ENCODE measurements at places on chromosomes 7 and 10. TPM values are rescaled to one million over a fixed set of nuclear protein-coding genes. Genes with fewer than 3 reads are reported as not detected.

Gene OR6B1
- not detected for polyA plus RNA-seq

Gene C10orf105
- polyA plus RNA-seq: 0.24 TPM

Gene PRRT4
- 17.9 TPM for polyA plus RNA-seq

Gene AS3MT
- 10.5 TPM for polyA plus RNA-seq

Gene HOXA6
- 8.9 TPM for polyA plus RNA-seq

Gene POU6F2
- polyA plus RNA-seq: not detected

Gene FAM241B
- 0.35 TPM for polyA plus RNA-seq

Gene PDZD7
- polyA plus RNA-seq: 0.80 TPM

Gene ACTL6B
- polyA plus RNA-seq: not detected

Gene COL13A1
- 21.7 TPM for polyA plus RNA-seq

Gene ATRNL1
- 0.54 TPM for polyA plus RNA-seq

Gene GNB2
- 151 TPM for polyA plus RNA-seq

Gene DNAJC12
- polyA plus RNA-seq: 8.9 TPM

Gene TFEC
- 1.0 TPM for polyA plus RNA-seq

Gene PODXL
- 71.9 TPM for polyA plus RNA-seq

GRCh38 chr7:33998476-33998875 lies 93.1 kb downstream of the BMPER start:
- no peak overlapping the region for H3K27ac ChIP-seq
- H3K4me3 ChIP-seq: no peak overlapping the region
- H3K4me1 ChIP-seq: no peaks in the 10 kb centered on the region
- no peaks in the 10 kb centered on the region for H3K27me3 ChIP-seq
- H3K36me3 ChIP-seq: no peaks in the 10 kb centered on the region

GRCh38 chr10:35464825-35465456 lies 128.6 kb downstream of the CCNY start:
- H3K36me3 ChIP-seq: no peaks in the 10 kb centered on the region
- H3K4me3 ChIP-seq: no peak overlapping the region
- H3K27me3 ChIP-seq: no peaks in the 10 kb centered on the region
- no peak overlapping the region for H3K27ac ChIP-seq

- H3K4me3 ChIP-seq: no peak overlapping the region
- DNase-seq: peak; percentile 68
- no peaks in the 10 kb centered on the region for H3K36me3 ChIP-seq
- H3K27me3 ChIP-seq: no peaks in the 10 kb centered on the region
- peak overlapping the region; percentile 14 for H3K27ac ChIP-seq
- H3K4me1 ChIP-seq: peaks cover 8% of the 10 kb centered on the region
Observed at GRCh38 chr7:38453168-38453567, 178.0 kb downstream of the AMPH start.

- no peak overlapping the region for H3K4me3 ChIP-seq
- DNase-seq: no peak
- H3K36me3 ChIP-seq: peaks cover 27% of the 10 kb centered on the region
- H3K4me1 ChIP-seq: peaks cover 22% of the 10 kb centered on the region
- no peak overlapping the region for H3K27ac ChIP-seq
Observed at GRCh38 chr7:55426676-55427075, 61.5 kb downstream of the LANCL2 start.

- H3K27ac ChIP-seq: no peak overlapping the region
- no peak for DNase-seq
- no peaks in the 10 kb centered on the region for H3K36me3 ChIP-seq
- H3K4me3 ChIP-seq: no peak overlapping the region
- no peaks in the 10 kb centered on the region for H3K27me3 ChIP-seq
Observed at GRCh38 chr7:7422641-7423040, 113.0 kb downstream of the COL28A1 start.

DNA sequence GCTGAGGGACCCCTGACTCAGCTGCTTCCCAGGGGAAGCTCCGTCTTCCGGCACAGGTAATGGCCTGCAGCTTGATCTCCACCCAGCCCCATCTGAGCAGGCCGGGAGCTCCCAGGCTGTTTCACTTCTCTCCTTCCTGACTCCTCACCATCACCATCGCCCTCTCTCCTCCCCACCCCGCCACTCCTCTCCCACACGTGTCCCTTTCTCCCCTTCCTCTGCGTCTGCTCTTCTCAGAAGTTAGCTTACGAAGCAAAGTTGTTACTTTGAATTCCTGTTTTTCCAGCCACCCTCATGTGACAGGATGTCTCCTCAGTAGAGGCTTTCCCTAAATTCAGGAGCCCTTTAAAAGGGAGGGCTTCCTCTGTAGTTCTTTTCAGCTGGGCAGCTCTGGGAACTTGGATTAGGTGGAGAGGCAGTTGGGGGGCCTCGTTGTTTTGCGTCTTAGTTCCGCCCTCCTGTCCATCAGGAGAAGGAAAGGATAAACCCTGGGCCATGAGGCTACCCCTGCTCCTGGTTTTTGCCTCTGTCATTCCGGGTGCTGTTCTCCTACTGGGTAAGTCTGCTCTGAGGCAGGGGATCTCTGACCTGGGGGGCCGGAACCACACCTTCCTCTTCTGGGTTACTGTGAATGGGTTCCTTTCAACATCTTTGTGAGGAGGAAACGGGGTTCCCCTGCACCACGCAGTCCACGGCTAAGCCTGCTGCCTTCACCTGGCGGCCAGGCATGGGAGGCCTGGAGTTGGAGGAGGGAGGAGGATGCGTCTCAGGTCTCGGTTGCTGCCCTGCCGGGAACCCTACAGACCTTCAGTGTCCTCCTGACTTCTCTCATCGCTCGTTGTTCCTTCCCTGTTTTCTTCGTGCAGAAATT lies at the start of gene MRC1:
Gene MRC1, plus strand, starts transcription at position 378 of the 871 bp plus-strand sequence. Its CDS starts 118 bp downstream, at position 496.
- H3K27ac ChIP-seq: peak within 1 kb of the TSS; percentile 10
- no peaks in the 10 kb centered on the region for H3K36me3 ChIP-seq
- DNase-seq: peak; percentile 80
- H3K4me3 ChIP-seq: peak within 1 kb of the TSS; percentile 21
- no peaks in the 10 kb centered on the region for H3K27me3 ChIP-seq
- H3K4me1 ChIP-seq: no peaks in the 10 kb centered on the region

GRCh38 chr7:49324040-49324439 lies 399.7 kb downstream of the CDC14C start:
- H3K4me1 ChIP-seq: no peaks in the 10 kb centered on the region
- DNase-seq: no peak
- no peaks in the 10 kb centered on the region for H3K36me3 ChIP-seq
- H3K27me3 ChIP-seq: no peaks in the 10 kb centered on the region
- H3K27ac ChIP-seq: no peak overlapping the region

DNA sequence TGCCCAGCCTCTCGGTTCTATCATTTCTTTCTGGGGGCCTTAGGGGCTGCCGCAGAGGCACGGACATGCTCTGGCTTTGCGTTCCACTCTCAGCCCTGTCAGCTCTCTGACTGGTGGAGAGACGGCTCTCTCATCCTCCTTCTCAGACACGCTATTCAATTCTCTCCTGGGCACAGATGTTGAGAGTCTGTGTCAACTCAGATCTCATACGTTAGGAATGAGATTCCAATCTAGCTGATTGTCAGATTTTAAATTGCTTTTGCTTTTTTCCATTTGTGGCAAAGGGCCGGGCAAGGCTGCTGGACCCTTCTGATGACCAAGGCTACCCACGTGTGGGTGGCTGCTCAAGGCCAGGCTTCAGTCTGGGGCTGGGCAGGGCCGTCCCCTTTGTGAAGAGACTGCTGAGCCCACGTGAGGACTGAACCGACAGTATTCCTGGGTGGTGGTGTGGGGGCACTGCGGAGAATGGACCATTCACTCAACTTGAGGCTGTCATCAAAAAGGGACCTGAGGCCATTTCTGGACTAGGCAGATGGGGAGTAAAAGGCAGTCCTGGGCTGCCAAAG lies 71.5 kb downstream of the CLEC2L start:
- H3K4me3 ChIP-seq: no peak overlapping the region
- no peaks in the 10 kb centered on the region for H3K27me3 ChIP-seq
- peaks cover 64% of the 10 kb centered on the region for H3K36me3 ChIP-seq
- no peaks in the 10 kb centered on the region for H3K4me1 ChIP-seq
- H3K27ac ChIP-seq: no peak overlapping the region
- peak; percentile 27 for DNase-seq

- no peak overlapping the region for H3K27ac ChIP-seq
- H3K36me3 ChIP-seq: no peaks in the 10 kb centered on the region
- H3K4me3 ChIP-seq: no peak overlapping the region
- DNase-seq: no peak
- no peaks in the 10 kb centered on the region for H3K27me3 ChIP-seq
Observed at GRCh38 chr7:38147005-38147404, 31.0 kb upstream of the STARD3NL start.

GRCh38 chr7:151920488-151920887 lies 35.8 kb upstream of the GALNTL5 start:
- H3K4me3 ChIP-seq: no peak overlapping the region
- DNase-seq: no peak
- H3K4me1 ChIP-seq: peaks cover 7% of the 10 kb centered on the region
- H3K27ac ChIP-seq: no peak overlapping the region

GRCh38 chr7:18566205-18566604 lies 70.7 kb downstream of the HDAC9 start:
- H3K4me3 ChIP-seq: no peak overlapping the region
- DNase-seq: no peak
- H3K4me1 ChIP-seq: no peaks in the 10 kb centered on the region
- no peaks in the 10 kb centered on the region for H3K36me3 ChIP-seq
- H3K27me3 ChIP-seq: no peaks in the 10 kb centered on the region
- H3K27ac ChIP-seq: no peak overlapping the region

DNA sequence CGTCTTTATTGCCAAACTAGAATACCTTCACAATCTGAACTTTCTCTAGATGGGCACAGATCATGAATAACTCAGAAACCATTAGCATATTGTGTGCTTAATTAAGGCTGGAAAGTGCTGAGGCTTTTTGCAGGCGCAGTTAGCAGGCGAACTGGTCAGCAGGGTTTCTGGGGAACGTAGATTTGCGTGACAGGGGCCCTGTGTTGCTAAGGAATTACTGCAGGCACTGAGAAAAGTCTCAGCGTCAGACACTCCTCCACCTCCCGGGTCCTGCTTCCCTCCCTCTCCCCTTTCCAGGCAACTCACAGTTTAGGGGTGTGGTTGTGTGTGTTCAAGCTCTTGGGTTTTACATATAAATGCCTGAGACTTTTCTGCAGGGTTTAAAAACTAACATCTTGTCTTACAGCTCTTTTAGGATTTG lies 2.2 kb downstream of the MAP3K8 start:
- peaks cover 44% of the 10 kb centered on the region for H3K4me1 ChIP-seq
- H3K4me3 ChIP-seq: peak overlapping the region; percentile 16
- H3K27me3 ChIP-seq: peaks cover 2% of the 10 kb centered on the region

DNA sequence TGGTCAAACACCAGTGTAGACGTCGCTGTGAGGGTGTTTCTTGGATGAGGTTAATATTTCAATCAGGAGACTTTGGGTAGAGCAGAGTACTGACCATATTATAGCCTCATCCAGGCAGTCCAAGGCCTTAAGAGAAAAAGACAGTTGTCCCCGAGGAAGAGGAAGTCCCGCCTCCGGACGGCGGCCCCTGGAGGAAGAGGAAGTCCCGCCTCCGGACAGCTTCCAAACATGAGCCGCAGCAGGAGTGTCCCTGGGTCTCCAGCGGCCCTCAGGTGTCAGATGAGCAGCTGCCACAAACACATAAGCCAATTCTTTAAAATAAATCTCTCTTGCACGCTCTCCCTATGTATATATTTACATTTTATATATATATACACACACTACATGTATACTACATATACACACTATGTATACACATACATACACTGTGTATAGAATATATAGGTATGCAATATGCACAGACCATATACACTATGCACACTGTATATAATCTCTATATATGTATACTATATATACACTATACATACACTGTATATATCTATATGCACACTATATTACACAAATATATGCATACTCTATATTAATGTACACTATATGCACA lies 37.5 kb downstream of the PWWP2B start:
- no peak for DNase-seq
- no peaks in the 10 kb centered on the region for H3K27me3 ChIP-seq
- no peak overlapping the region for H3K27ac ChIP-seq
- no peak overlapping the region for H3K4me3 ChIP-seq
- H3K36me3 ChIP-seq: no peaks in the 10 kb centered on the region

GRCh38 chr7:50805447-50806125 lies 22.9 kb upstream of the GRB10 start:
- H3K27ac ChIP-seq: no peak overlapping the region
- H3K4me3 ChIP-seq: no peak overlapping the region
- DNase-seq: no peak

DNA sequence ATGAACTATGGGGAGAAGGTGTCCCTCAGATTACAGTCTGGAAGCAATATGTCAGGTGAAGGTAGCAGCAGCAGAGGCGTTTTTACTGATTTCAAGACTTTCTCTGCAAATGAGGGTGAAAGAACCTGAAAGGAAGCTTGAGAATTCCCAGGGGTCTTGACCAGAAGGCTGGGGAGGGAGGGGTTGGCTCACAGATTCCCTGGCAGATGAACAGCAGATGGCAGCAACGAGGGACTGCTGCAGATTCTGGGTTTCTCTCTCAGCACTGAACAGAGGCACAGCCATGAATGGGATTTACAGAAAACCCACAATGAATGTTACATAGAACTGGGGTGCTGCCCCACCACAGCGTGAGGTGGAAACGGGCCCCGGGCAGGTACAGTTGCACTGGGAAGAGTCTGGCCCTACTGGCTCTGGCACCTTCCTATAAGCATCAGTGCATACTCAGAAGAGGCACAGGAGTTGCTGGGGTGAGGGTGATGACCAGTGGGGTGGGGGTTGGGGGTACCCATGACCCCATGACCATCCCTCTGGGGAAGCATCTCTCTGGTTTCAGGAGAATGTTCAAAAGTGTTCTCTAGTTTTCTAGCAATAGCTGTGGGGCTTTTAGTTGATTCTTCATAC lies 317.8 kb downstream of the SH2D4B start:
- DNase-seq: peak; percentile 18
- H3K4me1 ChIP-seq: no peaks in the 10 kb centered on the region
- no peak overlapping the region for H3K4me3 ChIP-seq
- H3K36me3 ChIP-seq: no peaks in the 10 kb centered on the region
- H3K27me3 ChIP-seq: no peaks in the 10 kb centered on the region

GRCh38 chr7:2950578-2950977 lies 93.1 kb downstream of the CARD11 start:
- no peaks in the 10 kb centered on the region for H3K36me3 ChIP-seq
- DNase-seq: peak; percentile 27
- no peak overlapping the region for H3K27ac ChIP-seq
- no peak overlapping the region for H3K4me3 ChIP-seq
- H3K4me1 ChIP-seq: no peaks in the 10 kb centered on the region

DNA sequence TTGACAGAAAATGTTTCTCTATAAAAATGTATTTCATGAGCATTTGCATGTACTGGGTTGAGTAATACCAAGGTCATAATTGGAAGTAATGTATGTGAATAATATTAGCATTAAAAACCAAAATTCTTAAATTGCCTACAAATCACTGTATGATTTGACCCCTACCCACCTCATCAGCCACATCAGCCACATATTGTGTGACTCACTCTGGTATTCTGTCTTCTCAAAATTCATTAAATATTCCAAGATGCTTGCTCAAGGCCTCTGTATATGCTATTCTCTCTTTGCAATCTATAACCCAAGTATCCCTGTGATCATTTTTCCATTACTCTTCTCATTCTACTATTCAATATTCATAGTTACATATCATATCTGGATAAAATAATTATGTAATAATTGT lies 21.4 kb downstream of the POT1 start:
- no peaks in the 10 kb centered on the region for H3K4me1 ChIP-seq
- no peak for DNase-seq
- H3K27me3 ChIP-seq: no peaks in the 10 kb centered on the region
- H3K36me3 ChIP-seq: peaks cover 2% of the 10 kb centered on the region
- no peak overlapping the region for H3K4me3 ChIP-seq

GRCh38 chr7:110386006-110386405 lies 704.9 kb upstream of the LRRN3 start:
- H3K36me3 ChIP-seq: no peaks in the 10 kb centered on the region
- no peaks in the 10 kb centered on the region for H3K4me1 ChIP-seq
- H3K27me3 ChIP-seq: no peaks in the 10 kb centered on the region
- H3K4me3 ChIP-seq: no peak overlapping the region

Data from muscle of leg (tissue), 16 donors.